Gastroesophageal sphincter (tissue), 4 donors: ENCODE measurements at places on chromosomes 1 and 21.

GRCh38 chr1:29706936-29707335, 470.6 kb downstream of the PTPRU start:
- ATAC-seq = no peak
- no peak overlapping the region for H3K4me3 ChIP-seq
- H3K4me1 ChIP-seq = no peaks in the 10 kb centered on the region
- H3K27ac ChIP-seq = no peak overlapping the region
- H3K27me3 ChIP-seq = peaks cover 80% of the 10 kb centered on the region

DNA sequence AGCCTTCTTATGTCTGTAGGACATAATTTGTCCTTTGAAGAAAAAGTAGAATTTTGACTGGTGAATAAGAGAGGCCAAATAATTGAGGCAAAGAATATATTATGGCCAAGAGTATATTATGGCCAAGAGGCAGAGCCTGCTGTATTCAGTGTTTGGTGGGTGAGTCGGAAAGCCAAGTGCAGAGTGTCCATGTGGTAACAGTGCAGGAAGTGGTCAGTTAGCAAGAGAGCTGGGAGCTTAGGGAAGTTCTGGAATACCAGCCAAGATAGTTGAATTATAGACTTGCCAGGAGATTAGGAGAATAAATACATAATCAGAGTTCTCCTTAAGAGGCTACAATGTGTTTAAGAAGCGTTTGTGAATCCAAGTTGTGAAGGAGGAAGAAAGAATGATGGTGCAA, 131.5 kb upstream of the LMO4 start:
- H3K4me3 ChIP-seq = no peak overlapping the region
- no peaks in the 10 kb centered on the region for H3K27me3 ChIP-seq
- no peak for ATAC-seq
- H3K27ac ChIP-seq = no peak overlapping the region

DNA sequence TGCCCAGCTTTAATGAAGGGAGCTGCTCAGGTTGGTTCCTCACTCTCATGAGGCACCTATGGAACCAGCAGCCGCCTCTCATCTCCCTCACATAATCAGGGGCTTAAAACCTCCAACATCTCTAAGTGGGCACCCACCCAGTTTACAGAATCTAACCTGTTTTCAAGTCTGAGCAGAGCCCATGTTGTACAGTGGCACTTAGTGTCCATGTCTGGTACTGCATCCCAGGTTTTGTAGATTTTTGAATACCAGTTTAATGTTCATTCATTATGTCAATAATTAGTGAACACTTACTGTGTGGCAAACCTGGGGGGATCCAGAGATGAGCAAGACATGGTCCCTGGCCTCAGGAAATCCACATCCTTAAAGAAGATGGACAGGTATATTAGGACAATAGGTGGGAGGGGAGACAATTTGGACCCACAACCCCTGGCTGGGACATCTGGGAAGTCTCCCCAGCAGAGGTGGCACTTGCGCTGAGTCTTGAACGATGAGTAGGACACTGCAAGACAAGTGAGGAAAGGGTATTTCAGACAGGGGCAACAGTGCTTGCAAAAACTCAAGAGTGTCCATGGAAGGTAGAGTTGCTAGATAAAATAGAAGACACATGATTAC, 83.3 kb downstream of the LACTBL1 start:
- peaks cover 23% of the 10 kb centered on the region for H3K27me3 ChIP-seq
- no peaks in the 10 kb centered on the region for H3K4me1 ChIP-seq
- ATAC-seq = no peak

- H3K4me3 ChIP-seq = no peak overlapping the region
- no peak for ATAC-seq
- no peaks in the 10 kb centered on the region for H3K27me3 ChIP-seq
- no peaks in the 10 kb centered on the region for H3K4me1 ChIP-seq
Observed at GRCh38 chr1:61936839-61937238, 194.6 kb downstream of the PATJ start.

DNA sequence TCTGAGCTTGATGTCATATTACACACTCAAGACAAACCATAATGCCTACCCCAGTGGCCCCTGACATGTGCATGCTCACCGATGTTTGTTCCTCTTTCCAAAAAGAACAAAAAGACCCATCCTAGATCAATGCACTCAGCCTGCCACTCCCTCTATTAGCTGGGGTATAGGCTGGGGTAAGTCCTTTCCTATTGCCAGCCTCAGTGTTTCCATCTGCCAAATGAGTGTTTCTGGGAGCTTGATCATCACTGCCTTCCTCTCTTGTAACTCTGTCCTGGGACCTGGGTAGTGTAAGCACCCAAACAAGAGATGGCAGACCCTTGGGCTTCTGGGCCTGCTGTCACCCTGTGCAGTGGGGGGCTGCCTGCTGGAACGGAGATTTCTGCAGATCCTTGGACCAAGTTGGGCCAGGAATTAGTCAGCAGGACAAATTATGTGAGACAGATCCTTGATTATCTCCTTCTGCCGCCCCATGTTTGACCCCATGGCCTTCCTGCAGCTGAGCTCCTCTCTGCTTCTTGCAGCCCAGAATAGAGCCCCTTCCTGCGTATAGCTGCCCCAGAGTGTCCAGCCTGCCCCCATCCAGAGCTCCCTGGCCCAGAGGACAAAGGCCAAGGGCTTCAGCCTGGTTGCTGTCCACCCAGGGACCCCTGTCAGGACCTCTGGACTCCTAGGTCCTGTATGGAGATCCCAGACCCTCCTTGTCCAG, 31.5 kb upstream of the LRP8 start:
- H3K27ac ChIP-seq = no peak overlapping the region
- no peaks in the 10 kb centered on the region for H3K4me1 ChIP-seq
- peaks cover 4% of the 10 kb centered on the region for H3K27me3 ChIP-seq
- H3K4me3 ChIP-seq = no peak overlapping the region
- no peak for ATAC-seq

DNA sequence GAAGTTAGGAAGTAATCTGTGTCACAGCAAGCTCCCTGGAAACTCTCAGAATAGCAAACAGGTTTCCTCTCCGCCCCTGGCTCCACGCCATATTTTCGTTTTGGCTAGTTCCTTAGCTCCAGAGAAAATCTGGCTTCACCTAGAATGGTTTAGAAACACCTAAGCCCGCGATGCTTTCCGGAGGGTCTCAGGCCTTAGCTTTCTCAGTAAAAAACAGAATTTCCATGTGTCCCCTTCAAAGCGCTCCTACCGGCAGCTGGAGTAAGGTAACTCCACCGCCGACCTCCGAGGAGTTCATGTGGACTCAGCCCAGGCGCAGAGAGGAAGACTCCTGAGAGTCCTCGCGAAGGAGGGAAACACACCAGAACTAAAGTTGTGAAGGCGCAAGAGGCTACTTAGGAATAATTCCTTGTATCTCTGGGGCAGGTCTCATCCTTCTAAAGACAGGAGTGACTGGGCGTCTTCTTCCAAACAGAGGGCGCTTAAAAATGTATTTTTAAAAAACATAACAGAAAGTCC, 406 bp downstream of the KIAA0040 start:
- ATAC-seq = peak; percentile 20
- H3K4me3 ChIP-seq = peak overlapping the region; percentile 71
- peaks cover 50% of the 10 kb centered on the region for H3K4me1 ChIP-seq
- peak overlapping the region; percentile 54 for H3K27ac ChIP-seq

- H3K36me3 ChIP-seq = no peaks in the 10 kb centered on the region
- no peak overlapping the region for H3K27ac ChIP-seq
- no peak for ATAC-seq
- no peak overlapping the region for H3K4me3 ChIP-seq
- no peaks in the 10 kb centered on the region for H3K4me1 ChIP-seq
Observed at GRCh38 chr1:209778102-209778501, 6.3 kb downstream of the C1orf74 start.

- peaks cover 19% of the 10 kb centered on the region for H3K36me3 ChIP-seq
- no peak overlapping the region for H3K4me3 ChIP-seq
- H3K27me3 ChIP-seq = no peaks in the 10 kb centered on the region
- no peak for ATAC-seq
Observed at GRCh38 chr1:231554969-231555368, 26.5 kb downstream of the TSNAX start.

DNA sequence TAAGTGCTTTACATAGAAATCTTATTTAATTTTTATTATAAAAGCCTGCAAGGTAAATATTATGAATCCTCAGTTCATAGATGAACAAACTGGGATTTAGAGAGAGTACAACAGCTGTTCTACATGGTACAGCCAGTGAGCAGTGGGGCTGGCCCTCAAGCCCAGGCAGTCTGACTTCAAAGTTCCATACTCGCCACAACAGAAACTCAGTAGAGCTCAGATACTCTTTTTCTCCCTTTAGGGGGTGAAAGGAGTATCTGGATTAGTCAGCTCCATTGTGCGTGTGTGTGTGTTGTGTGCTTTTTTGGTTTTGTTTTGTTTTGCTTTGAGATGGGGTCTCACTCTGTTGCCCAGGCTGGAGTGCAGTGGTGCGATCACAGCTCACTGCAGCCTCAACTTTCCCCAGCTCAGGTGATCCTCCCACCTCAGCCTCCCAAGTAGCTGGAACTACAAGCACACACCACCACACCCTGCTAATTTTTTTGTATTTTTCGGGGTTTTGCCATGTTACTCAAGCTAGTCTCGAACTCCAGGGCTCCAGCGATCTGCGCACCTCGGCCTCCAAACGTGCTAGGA, 378.5 kb downstream of the SMYD3 start:
- H3K27ac ChIP-seq = no peak overlapping the region
- H3K36me3 ChIP-seq = no peaks in the 10 kb centered on the region
- no peak overlapping the region for H3K4me3 ChIP-seq
- H3K4me1 ChIP-seq = no peaks in the 10 kb centered on the region
- ATAC-seq = no peak

DNA sequence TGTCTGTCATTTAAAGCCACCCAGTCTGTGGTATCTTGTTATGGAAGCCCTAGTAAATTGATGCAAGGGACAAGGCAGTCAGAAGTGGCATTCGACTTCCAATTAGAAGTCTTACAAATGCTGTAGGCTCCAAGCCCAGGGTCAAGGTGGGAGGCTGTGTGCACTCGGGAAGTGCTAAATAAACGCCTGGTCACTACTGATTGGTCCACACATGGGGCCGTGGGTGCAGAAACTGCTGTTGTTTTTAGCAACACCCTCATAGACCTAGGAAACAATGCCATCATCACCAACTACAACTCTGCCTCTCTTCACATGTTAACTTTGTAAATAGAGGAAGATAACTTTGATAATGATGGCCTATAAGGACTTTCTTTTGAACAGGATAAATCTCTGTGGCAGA, 20.2 kb upstream of the ZBTB21 start:
- no peak overlapping the region for H3K27ac ChIP-seq
- no peaks in the 10 kb centered on the region for H3K36me3 ChIP-seq
- ATAC-seq = no peak
- no peak overlapping the region for H3K4me3 ChIP-seq
- H3K4me1 ChIP-seq = no peaks in the 10 kb centered on the region

DNA sequence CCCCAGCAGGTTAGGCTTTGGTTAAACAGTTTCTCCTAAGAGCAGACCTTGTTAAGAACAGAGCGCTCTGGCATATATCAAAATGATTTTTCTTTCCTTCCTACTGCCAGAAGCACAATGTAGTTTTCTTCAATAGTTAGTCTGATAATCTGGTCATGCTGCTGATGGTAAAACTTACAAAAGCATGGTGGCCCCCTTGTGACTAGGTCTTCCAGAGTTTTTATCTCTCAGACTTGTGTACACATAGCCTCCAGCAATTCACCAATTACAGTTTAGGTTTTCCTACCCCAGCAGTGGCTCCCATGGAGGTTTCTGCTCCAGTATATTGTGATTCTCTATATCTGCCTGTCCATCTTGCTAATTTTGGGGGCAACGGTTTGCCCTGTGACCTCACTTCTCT, 73.3 kb upstream of the DPH5 start:
- H3K36me3 ChIP-seq = no peaks in the 10 kb centered on the region
- no peaks in the 10 kb centered on the region for H3K27me3 ChIP-seq
- ATAC-seq = no peak
- no peaks in the 10 kb centered on the region for H3K4me1 ChIP-seq

- H3K27ac ChIP-seq = no peak overlapping the region
- ATAC-seq = no peak
- peaks cover 12% of the 10 kb centered on the region for H3K4me1 ChIP-seq
- H3K4me3 ChIP-seq = no peak overlapping the region
- no peaks in the 10 kb centered on the region for H3K36me3 ChIP-seq
- H3K27me3 ChIP-seq = no peaks in the 10 kb centered on the region
Observed at GRCh38 chr1:234849832-234850231, 239.9 kb upstream of the IRF2BP2 start.

- ATAC-seq = peak; percentile 72
- no peaks in the 10 kb centered on the region for H3K4me1 ChIP-seq
- no peaks in the 10 kb centered on the region for H3K36me3 ChIP-seq
- H3K4me3 ChIP-seq = no peak overlapping the region
- H3K27ac ChIP-seq = peak overlapping the region; percentile 68
- H3K27me3 ChIP-seq = no peaks in the 10 kb centered on the region
Observed at GRCh38 chr1:230822092-230822581, 46.2 kb downstream of the C1orf198 start.

- no peaks in the 10 kb centered on the region for H3K27me3 ChIP-seq
- ATAC-seq = no peak
- H3K4me3 ChIP-seq = no peak overlapping the region
- no peaks in the 10 kb centered on the region for H3K36me3 ChIP-seq
Observed at GRCh38 chr1:48807554-48808260, 31.0 kb upstream of the BEND5 start.

DNA sequence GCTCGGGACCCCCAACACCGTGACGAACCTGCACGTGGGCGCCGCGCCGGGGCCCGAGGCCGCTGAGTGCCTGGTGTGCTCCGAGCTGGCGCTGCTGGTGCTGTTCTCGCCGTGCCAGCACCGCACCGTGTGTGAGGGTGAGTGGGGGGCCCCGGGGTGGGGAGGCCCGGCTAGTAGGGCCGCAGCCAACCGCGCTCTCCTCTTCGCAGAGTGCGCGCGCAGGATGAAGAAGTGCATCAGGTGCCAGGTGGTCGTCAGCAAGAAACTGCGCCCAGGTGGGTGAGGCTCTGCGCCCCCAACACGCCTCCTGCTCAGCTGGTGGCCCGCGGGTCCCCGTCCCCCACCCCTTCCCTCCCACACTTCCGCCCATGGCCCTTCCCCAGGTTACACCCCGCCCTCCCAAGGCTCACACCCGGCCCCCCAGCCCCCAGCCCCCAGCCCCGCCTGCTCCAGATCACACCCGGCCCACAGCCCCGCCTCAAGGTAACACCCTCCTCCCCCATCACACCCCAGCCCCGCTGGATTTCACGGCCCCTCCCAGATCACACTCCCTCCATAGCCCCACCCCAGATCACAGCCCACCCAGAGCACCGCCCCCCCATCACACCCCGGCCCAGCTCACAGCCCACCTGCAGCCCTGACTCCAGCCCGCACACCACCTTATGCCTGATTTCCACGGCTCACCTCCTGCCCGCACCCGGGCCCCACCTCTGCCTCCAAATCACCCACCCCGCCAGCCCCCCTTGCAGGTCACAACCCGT, 2.4 kb upstream of the MMP23B start:
- ATAC-seq = no peak
- H3K4me1 ChIP-seq = peaks cover 27% of the 10 kb centered on the region
- no peak overlapping the region for H3K27ac ChIP-seq
- no peaks in the 10 kb centered on the region for H3K36me3 ChIP-seq
- peaks cover 41% of the 10 kb centered on the region for H3K27me3 ChIP-seq

DNA sequence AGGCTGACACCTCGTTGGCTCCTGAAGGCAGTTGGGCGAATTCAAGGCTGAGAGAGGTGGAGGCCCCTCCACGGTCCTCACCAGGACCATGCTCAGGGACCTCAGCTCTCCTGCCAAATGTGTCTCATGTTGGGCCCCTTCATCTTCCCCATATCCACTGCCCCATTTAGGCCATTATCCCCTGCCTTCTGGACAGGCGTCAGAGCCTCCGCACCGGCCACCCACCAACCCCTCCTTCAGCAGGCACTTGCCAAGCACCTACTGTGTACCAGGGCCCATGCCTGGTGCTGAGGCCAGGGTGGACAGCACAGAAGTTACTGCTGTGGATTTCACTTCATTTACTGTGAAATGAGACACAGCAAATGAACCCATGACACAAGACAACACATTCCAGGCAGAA, 325.8 kb downstream of the MATN1 start:
- H3K4me1 ChIP-seq = no peaks in the 10 kb centered on the region
- no peaks in the 10 kb centered on the region for H3K36me3 ChIP-seq
- H3K27me3 ChIP-seq = no peaks in the 10 kb centered on the region
- H3K27ac ChIP-seq = no peak overlapping the region
- no peak overlapping the region for H3K4me3 ChIP-seq
